ENCODE measurements at places on chromosomes 11 and 22.

DNA sequence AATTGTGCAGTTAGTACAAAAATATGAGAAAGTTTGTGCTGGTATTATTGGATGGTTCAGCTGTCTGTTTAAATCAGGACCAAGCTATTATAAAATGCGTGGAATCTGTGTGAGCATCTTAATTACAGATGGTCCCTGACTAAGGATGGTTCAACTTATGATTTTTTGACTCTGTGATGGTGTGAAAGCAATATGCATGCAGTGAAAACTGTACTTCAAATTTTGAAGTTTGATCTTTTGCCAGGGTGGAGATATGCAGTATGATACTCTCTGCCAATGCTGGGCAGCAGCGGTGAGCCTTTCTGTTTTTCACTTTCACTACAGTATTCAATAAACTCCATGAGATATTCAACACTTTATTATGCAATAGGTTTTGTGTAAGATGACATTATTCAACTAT lies 189.3 kb downstream of the CHST1 start:
- DNase-seq = no peak

- DNase-seq = no peak
Measured at GRCh38 chr22:39177791-39178190, 25.3 kb upstream of the CBX7 start.

DNA sequence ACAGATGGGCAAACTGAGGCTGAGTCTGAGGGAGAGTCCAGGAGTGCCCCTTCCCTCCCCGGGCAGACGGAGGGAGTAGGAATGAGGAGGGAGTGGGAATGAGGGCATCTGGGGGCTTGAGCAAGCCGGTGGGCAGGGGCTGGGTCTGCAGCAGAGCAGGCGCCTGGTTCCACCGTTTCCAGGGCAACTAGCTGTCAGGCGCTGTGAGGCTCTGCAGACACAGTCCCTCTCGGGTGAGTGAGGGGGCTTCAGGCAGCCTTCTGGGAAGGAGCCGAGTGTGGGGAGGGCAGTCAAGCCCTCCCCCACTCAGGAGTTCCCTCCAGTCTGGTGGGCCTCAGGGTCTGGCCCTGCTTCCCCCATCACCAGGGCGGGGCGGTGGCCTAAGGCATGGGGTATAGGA lies 19.0 kb downstream of the TMEM258 start:
- no peak for DNase-seq

DNA sequence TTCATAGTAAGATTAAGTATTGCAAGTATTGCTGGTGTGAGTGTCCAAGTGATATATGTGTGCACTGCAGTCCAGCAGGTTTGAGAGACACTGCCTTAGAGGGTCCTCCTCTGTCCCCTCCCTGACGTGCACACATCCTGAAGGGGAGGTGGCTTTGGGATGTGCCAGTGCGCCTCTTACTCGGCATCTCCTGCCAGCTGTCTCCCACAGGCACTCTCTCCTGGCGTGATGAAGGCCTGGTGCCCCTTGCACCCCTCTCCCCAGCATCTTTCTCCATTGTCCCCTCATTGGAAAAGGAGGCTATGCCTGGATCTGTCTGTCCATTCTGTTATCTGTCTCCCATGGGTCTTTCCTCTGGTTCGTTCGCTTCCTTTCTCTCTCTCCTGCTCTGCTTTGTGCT lies 24.2 kb downstream of the GTPBP1 start:
- no peak for DNase-seq

GRCh38 chr11:31606893-31607292 lies 97.3 kb downstream of the ELP4 start:
- no peak for DNase-seq

GRCh38 chr11:45025716-45026492 lies 75.2 kb upstream of the TP53I11 start:
- no peak for DNase-seq

DNA sequence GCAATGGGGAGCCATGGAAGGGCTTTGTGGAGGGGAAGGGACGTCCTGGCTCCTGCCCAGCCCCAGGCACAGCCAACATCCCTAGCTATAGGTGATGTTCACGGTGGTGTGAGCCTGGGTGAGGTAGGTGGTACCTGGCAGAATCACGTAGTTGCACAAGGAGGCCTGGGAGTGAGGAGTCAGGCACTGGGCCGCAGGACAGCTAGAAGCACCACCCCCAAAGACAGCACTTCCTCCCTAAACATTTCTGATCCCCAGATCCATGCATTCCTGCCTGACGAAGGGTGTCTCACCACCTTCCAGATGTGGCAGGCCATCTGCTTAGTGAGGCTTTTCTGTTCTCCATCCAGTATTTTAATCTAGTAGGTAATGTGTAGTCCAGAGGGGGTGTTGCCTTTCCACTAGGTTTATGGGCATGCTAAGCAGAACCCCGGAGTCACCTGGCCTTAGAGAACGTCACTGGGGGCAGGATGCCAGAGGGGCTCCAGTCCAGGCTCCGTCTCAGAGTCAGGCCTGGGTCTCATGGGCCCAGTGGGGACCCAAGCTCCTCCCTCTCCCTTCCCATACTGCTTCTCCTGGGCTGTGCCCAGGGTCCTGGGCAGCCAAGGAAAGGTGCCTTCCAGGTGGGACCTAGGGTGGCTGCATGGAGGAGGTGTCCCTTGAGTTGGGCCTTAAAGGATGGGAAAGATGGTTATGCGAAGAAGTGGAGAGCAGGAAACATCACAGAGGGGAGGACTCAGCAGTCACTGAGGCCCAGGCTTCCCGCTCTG lies 56.2 kb downstream of the OTOG start:
- no peak for DNase-seq

DNA sequence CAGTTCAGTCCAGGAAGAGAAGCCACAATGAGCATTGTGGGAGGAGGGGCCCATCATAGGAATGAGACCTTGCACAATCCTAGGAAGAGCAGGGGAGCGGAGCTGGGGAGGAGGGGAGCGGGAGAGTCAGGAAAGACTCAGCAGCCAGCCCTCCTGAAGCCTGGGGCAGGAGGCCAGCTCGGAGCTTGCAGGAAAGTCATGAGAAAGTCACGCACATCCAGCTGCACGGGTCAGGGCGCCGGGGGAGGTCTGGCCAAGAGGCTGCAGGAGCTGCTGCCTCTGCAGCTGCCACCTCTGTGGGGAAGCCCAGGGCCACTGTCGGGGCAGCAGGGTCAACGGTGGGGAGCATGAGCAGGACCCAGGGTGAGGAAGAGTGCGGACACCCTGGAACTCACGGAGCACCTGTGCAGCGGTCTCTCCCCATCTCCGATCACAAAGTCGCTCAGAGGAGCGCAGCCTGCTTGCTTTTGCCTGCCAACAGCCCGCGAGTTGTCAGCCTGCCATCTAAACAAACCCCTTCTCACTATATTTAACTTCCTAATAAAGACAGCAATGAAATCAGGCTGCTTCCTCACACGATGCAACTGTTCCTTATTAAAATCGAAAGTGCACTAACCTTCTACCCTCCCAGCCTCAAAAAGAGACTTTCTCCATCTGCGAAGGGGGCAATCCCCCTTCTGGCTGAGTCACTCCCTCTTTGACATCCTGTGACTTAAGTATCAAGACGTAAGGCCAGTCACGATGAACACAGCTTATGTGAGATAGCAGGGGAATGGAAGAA lies 52.9 kb upstream of the RTL6 start:
- DNase-seq = peak; percentile 65

DNA sequence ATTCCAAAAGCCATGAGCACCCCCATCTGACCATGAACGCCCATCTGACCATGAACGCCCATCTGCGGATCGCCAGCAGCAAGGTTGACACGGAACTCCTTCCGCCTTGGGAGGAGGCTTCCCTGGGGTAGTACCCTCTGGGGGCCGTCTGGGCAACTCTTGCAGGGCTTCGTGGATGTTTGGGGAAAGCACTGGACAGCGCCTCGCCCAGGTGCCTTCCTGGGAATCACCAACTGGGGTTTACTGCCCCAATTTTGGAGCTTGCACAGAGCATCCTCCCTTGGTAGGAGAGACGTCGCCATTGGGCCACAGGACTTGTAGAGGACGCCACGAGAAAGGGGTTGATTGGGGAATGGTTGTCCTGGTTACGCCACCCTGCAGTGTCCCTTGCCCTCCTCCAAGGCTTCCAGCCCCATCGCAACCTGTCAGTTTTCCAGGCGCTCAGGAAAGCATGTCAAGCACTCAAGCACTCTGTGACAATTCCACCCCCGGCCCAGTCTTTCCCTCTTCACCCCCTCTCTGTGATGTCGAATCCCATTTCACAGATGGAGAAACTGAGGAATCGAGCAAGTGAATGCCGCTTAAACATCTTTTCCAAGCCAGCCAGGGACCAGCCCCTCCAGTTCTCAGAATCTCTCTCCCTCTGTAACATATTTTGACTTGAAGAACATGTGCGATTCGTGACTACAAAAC lies 914 bp upstream of the PRDM11 start:
- no peak for DNase-seq

DNA sequence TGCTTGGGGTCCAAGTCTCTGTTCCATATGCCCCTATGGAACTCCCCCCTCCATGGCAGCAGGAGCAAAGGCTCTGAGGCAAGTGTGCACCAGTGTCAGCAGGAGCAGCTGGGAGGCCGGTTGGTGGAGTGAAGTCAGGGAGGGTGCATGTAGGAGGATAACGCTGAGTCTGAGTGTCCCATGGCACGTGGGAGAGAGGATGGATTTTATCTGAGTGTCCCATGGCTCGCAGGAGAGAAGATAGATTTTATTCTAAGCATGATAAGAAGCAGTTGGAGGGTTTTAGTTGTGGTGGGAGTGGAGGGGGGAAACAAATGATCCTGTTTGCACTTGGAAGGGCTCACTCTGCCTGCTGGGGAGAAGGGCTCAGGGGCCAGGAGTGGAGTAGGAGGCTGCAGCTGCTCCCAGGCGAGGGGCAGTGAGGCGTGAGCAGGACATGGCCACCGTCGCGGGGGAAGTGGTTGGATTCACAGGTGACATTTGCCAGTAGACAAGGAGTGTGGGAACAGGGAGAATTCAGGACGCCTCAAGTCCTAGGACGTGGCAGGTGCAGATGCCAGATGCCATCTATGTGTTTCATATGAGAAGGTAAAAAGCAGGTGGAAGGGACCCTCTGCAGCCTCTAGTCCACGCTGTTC lies 33.6 kb upstream of the PARVG start:
- DNase-seq = no peak

- DNase-seq = no peak
Measured at GRCh38 chr11:10631761-10632160, 61.8 kb downstream of the IRAG1 start.

- no peak for DNase-seq
Measured at GRCh38 chr11:68372625-68373024, 60.2 kb downstream of the LRP5 start.

DNA sequence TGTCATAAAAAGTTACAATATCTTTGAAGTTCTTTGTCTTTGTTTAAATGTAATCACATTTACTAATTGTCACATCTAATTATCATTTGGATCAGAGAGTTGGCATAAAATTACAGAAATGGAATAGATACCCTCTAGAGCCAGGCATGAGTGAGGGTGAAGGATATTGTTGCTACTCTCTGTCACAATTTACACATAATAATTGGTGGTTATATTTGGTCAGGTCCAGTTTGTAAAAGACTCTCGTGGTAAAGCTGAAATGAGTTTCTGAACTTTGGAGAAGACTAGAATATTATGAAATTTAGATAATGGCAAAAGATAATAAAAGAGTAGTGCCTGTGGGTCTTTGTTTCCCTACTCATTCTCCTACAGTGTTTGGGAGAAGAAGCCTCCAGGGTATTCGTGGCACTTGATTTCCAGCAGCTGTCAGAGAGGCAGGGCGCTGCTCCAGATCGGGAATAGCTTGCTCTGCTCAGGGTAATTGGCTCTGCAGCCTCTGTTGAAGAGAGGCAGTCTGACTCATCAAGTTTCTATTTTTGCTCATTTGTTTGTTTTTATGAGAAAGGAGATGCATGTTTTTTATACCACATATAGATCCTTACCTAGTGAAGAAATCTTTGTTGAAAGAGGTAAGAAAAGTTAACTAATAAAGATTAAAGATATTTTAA lies 349.9 kb downstream of the CNTN5 start:
- DNase-seq = peak; percentile 20

DNA sequence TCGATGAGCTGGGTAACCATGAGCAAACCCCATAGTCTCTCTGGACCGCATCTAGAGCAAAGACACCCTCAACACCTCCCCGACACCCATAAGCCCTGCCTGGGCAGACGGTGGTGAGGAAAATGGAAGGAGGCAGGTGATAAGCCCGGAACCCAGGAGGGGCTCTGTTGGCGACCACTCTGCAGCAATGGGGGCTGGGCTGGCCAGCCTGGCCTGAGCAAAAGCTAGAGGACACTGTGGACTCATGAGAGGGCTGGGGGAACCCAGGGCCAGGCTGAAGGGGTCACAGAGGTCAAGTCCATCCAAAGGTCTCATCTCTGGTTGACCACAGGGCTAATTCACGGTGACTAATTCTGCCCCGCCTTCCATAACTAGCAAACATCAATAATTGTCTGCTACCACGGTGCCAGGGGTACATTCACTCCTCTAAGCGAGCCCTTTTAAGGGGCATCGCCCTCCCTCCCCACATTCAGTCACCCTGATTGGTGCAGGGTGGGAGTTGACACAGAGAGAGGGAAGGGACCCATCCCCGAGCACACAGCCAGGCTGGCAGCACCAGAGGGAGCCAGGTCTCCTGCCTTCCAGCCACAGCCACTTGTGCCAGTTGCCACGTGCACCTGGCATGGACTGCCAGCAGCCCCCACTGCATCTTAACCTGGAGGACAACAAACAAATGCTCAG lies 4.0 kb downstream of the PYGM start:
- DNase-seq = no peak

DNA sequence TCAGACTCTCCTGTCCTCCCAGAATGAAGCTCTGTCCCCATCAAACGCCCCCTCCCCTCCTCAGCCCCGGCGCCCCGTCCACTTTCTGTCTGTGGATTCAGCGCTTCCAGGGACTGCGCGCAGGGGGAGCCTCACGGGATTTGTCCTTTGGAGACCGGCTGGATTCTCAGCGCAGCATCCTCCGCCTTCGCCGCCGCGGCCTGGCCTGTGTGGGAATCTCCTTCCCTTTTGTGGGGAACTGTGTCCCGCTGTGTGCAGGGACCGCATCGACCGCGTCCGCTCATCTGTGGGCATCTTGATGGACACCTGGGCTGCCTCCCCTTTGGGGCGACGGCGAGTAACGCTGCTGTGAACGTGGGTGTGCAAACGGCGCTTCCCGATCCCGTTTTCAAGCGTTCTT lies 1.1 kb upstream of the SCT start:
- no peak for DNase-seq

DNA sequence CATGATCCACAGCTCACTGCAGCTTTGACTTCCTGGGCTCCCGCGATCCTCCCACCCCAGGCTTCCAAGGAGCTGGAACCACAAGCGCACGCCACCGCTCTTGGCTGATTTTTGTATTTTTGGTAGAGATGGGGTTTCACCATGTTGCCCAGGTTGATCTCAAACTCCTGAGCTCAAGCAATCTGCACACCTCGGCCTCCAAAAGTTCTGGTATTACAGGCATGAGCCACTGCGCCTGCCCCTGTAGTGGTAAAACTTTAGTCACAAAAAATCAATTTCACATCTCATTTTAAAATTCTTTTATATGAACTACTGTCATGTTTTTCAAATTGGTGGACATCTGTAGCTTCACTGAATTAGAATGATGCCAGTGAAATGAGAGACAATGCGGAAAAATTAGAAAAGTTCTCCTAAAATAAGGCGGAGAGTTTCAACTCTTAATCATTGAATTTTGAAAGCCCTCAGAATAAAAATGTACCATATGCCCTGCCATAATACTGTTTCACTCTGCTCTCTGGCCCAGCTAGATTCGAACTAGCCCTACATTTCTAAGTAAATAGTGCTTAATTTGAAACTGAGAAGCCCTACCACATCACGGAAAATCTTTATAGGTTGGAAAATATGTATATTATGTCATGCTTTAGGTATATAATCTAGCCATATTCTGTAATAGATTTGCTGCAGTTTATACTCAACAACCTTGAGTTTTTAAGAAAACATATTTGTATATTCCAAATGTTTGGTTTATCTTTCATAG lies 78.7 kb downstream of the HORMAD2 start:
- no peak for DNase-seq

GRCh38 chr11:78181185-78181584 lies 7.2 kb downstream of the KCTD21 start:
- DNase-seq = no peak

Measured in smooth muscle cell of the brain vasculature (primary cell).